ENCODE measurements at places on chromosomes 5 and 9.

DNA sequence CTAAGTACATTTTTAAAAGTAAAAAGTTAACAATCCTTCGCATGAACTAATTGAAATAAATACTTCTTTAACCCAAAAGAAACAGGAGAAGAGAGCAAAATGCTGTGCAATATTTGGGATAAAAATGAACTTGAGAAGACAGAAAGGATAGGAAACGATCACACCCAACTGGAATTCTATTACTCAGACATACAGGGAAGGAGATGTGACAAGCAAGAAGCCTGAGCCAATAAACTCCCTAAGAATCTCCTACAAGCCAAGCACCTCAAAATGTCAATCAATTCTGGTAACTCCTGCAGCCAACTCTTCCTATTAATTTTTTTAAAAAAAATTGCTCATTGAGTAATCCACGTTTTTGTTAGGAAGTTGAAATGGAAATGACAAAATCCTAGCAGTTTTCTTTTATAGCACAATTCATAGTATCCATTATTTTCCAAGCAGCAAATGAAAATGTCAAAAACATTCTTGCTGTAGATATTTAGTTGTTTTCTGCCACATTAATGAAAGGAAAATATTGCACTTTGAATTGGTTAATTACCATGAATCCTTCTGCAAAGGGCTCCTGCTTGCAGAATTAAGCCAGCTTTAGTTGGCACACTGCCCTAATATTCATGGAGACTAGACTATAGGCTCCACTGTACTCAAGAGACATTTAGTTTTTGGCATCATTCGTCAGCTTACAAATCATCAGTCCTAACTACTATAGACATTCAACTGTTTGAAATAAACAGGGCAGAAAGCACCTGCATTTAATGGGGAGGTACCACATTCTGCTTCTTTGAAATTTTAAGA is 89.0 kb downstream of the RFX3 start:
- DNase-seq, result no peak

- DNase-seq, result no peak
These were observed 57.3 kb downstream of the TRIO start for GRCh38 chr5:14200312-14200990.

DNA sequence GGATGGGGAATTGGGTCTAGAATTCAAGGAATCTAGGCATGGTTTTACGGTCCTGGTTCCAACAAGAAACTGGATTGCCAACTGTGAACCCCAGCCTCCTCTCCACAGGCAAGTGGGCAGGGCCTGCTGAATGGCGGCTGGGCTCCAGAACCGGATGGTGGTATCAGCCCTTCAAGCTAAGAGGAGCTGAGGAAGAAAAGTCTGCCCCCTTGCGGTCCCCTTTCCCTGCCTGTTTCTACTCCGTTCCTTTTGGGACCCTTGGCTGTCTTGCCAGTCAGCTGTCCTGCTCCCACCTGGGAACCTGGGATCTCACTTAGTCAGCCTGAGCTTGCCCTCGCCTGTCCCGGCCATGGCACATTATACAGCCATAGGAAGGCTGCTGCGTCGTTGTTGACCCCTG is 234.4 kb upstream of the DAPK1 start:
- DNase-seq, result no peak

GRCh38 chr9:16043756-16044578 is 491.1 kb downstream of the CCDC171 start:
- DNase-seq, result no peak

DNA sequence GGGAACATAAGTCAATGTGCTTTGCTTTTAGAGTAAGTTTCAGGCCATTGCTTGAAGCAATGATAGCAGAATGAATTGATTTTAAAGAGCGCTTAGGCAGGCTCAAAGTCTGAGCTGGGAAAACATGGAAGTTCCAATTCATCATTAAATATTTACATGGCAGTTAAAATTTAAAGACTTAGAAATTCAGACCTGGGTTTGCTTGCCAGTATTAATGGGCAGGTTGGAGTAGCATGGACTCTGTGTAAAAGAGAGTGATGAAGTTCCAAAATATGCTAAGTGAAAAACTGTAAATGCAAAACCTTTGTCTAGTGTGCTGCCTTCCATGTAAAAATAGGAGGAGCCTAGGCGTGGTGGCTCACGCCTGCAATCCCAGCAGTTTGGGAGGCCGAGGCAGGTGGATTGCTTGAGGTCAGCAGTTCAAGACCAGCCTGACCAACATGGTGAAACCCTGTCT is 48.3 kb upstream of the PIK3R1 start:
- no peak for DNase-seq

Measured in stimulated activated CD4-positive, alpha-beta T cell treated with anti-CD3 and anti-CD28 coated beads, Interleukin-1b, Interleukin-23, amount 100 ng/mL, for 24 hours (primary cell).